Anterior cingulate cortex (tissue), 58 donors: ENCODE measurements at places on chromosomes 16 and 17.

DNA sequence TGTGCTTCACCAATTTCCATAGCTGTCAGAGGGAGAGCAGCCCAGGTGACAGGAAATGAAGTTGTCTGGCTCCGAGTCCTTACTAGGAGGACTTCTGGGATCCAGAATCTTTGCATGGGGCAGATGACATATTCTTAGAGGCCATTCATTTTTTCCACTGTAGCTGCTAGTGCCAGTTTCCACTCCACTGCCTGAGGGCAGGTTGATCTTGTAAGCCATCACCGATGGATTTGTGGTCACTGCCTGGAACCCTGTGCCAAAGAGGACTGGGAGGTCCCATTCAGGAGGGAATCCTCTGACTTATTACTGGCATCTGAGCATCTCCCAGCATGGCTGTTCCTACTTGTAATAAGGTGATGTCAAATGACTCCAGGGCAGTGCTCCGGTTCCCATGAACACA lies 144.1 kb upstream of the KCNJ18 start:
- no peak for DNase-seq

DNA sequence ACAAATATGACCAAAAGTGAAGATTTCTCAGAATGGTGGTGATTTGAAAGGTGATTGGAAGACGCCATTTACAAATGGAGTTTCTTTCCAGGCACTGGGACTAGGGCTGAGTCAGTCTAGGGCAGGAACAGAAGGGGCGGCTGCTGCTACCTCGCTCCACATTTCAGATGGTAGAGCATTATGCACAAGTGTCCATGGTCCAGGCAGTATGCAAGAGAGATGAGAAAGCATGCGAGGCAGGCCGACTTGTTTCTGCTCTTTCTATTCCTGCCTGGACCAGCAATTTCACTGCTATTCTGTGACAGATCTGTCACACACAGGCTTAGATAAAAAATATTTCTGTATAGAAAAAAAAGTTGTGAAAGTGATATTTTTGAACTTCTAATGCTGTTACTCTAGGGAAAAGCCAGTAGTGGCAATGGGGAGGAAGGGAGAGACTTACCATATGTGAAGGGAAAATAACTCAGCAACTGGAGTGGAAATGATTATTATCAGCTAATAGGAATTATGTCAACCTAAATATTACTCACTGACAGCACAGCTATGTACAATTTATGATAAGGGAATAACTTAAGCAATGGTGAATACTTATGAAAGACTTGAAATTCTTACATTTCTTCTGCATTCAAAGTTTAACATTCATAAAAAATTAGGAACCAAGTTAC lies 134.7 kb upstream of the NETO2 start:
- DNase-seq, result no peak

GRCh38 chr16:68206245-68206644 lies 29.7 kb downstream of the ESRP2 start:
- DNase-seq, result no peak

GRCh38 chr16:51701025-51701424 lies 550.0 kb upstream of the SALL1 start:
- no peak for DNase-seq

GRCh38 chr17:44901411-44901921 lies 2.2 kb upstream of the EFTUD2 start:
- DNase-seq, result no peak
